ENCODE measurements at places on chromosomes 13 and 19. TPM values are rescaled to one million over a fixed set of nuclear protein-coding genes. Genes with fewer than 3 reads are reported as not detected.

The ZNF579 gene
- total RNA-seq: 15.6 TPM

The JAK3 gene
- total RNA-seq: 17.8 TPM

- no peak overlapping the region for H3K27ac ChIP-seq
- H3K4me3 ChIP-seq: peak overlapping the region; percentile 95
- no peaks in the 10 kb centered on the region for H3K27me3 ChIP-seq
- no peak for DNase-seq
- peaks cover 5% of the 10 kb centered on the region for H3K4me1 ChIP-seq
Measured at GRCh38 chr19:57682226-57682766, 519 bp downstream of the ZNF551 start.

DNA sequence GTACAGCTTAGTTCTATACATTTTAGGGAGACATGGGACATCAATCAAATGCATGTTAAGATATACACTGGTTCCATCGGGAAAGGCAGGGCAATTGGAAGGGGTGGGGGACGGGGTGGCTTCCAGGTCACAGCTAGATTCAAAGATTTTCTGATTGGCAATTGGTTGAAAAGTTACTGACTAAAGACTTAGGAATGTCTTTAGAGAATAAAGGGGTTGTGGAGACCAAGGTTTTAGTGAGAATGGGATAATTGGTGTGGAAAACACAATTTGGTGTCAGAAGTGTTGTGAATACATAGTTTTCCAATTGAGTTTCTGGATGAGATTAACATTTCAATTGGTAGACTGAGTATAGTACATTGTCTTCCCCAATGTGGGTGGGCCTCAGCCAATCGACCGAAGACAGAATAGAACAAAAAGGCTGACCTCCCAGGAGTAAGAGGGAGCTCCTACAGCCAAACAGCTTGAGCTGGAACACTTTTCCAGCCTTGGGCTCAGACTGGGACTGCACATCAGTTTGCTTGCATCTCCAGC is 988 bp upstream of the CCDC169 start:
- H3K27me3 ChIP-seq: no peaks in the 10 kb centered on the region
- peaks cover 1% of the 10 kb centered on the region for H3K4me1 ChIP-seq
- no peak for DNase-seq
- no peaks in the 10 kb centered on the region for H3K36me3 ChIP-seq

DNA sequence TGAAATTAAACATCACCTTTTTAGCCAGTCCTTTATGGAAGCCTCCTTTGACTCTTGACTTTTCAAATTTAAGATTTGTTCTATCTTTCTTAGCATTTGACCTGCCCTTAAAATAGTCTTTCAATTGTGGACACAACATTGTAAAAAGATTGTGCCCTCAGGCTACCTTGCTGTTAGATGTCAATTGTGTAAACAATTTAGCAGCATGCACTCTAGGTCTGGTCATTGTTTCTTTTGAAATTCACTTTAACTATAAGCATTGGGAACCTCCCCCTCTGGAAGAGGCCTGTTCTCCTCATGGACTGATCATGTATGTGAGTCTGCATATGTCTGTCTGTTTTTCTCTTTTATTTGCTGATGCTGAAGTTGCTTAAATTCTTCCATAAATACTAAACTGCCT is 31.5 kb upstream of the PABPC3 start:
- H3K27ac ChIP-seq: no peak overlapping the region
- no peak overlapping the region for H3K4me3 ChIP-seq
- no peaks in the 10 kb centered on the region for H3K36me3 ChIP-seq
- H3K27me3 ChIP-seq: no peaks in the 10 kb centered on the region

The RGL3 gene
- total RNA-seq: 2.5 TPM

DNA sequence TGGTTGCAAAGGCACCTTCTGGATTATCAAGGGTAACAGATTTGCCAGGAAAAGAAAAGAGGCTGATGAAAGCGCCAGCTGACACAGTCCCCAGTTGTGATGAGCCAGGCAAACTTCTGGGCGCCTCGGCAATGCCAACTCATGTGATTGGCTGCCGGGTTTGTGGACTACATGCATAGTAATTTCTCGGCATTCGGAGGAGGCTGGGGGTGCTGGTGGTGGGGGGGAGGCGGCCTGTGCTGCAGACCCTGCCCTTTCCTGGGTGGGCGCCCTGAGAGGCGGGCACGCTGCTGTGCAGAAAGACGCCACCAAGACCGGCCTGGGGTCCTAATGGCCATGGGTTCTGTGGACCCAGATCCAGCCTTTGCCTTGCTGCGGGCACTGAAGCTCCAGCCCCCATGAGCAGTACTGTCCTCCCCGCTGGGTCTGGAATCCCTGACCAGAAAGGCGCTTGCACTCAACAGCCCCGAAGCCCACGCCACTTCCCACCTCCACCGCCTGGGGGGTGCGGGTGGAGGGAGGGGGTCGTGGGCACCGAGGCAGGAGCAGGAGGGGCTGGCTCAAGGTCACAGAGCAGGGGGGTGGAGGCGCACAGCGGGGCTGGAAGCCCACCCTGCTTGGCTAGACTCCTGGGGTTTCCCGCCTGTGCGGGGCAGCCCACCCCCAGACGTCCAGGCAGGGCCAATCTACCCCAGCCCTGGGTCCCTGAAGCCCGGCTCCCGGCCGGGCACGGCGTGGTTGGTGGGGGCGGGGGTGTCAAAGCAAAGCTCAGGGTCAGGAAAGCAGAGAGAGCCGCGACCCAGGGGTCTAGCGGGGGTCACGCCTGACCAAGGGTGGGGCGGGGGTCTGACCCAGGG is 1.0 kb downstream of the DIRAS1 start:
- peak overlapping the region; percentile 26 for H3K4me3 ChIP-seq
- no peaks in the 10 kb centered on the region for H3K36me3 ChIP-seq
- H3K4me1 ChIP-seq: peaks cover 14% of the 10 kb centered on the region

The FXYD3 gene
- 33.2 TPM for total RNA-seq

The CDX2 gene
- total RNA-seq: not detected

DNA sequence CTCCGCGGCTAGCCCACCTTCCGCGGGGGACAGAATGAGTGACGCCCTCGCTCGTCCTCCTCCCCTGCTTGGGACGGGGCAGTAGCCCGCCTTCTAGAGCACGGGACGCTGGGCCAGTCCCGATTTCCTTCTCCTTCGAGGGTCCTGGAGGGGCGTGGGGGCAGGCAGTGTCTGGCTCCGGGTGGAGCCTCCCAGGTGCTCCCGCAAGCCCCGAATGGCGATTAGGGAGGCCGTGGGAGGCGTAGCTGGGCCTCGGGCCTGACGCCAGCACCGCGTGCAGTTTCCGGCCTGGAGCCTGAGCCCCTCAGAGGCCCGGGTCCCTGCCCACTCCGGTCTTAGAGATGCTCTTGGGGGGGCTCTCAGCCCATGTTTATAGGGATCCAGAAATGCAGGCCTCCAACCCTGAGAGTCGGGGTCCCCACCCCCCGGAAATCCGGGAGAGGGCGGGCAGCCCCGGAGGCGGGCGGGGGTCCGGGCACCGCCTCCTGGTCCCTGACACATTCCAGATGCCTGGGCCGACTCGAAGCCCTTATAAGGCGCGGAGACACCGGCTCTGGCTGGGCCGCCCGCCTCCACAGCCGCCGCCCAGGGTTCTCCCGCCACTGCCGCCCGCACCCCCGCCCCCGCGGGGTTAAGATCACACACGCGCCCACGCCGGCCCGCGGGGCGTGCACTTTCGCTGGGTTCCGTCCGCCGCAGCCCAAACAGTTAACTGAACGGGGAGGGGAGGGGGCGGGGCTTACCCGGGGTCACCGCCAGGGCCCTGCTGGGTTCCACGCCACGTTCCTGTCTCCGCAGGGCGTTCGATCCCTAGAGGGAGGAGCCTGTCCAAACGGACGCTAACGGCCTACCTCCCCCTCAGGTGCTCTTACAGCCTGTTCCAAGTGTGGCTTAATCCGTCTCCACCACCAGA is 1.5 kb downstream of the MYADM start:
- peak; percentile 94 for DNase-seq
- H3K27me3 ChIP-seq: no peaks in the 10 kb centered on the region
- peak overlapping the region; percentile 73 for H3K4me3 ChIP-seq

DNA sequence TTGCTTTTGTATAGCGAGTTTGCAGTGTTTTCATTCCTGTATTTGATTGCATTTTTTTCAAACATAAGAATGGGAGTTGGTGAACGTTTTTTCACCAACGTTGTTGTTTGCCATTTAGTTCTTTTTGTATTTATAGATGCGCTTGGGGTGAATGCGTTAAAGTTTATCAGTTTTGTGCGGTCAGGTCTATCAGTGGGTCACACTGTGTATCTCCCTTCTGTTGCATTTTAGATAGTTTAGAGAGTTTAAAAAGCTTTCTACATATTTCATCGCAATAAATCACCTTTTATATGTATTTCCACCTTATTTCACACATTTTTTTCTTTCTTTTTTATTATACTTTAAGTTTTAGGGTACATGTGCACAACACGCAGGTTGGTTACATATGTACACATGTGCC is 16.4 kb downstream of the OR7A5 start:
- no peaks in the 10 kb centered on the region for H3K36me3 ChIP-seq
- no peak overlapping the region for H3K27ac ChIP-seq
- no peaks in the 10 kb centered on the region for H3K4me1 ChIP-seq
- no peak overlapping the region for H3K4me3 ChIP-seq

- no peaks in the 10 kb centered on the region for H3K4me1 ChIP-seq
- H3K27ac ChIP-seq: no peak overlapping the region
Measured at GRCh38 chr19:42178791-42179674, 38.4 kb downstream of the DEDD2 start.

DNA sequence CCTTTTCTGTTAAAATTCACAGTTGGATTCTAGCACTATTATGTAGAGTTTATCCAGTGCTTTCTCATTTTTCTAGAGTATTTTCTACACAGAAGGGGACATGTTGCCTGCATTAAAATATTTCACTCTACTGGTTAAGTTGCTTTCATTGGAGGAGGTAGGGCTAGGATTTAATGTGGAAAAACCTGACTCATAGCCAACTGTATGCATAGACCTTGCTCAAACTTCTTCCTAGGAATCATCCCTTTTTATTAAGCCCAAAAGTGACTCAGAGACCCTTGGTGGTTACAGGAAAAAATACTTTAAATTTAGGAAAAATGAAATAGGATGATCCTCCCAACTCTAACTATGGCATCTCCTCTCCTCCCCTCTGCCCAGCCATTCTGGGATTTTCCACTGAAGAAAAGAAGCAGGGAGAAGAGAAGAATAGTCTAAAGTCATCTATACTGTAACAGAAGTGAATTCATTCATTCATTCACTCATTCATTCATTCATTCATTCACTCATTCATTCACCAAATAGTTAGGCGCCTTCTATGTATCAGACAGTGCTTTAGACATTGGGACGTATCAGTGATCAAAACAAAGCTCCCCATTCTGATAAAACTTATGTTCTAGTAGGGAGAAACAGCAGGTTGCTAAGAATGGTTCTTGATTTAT is 109.0 kb upstream of the HTR2A start:
- H3K4me3 ChIP-seq: no peak overlapping the region
- no peaks in the 10 kb centered on the region for H3K36me3 ChIP-seq
- no peaks in the 10 kb centered on the region for H3K27me3 ChIP-seq
- H3K4me1 ChIP-seq: no peaks in the 10 kb centered on the region
- DNase-seq: no peak
- no peak overlapping the region for H3K27ac ChIP-seq

The N4BP2L1 gene
- total RNA-seq: 24.2 TPM

Data from ovary (tissue), 10 donors.